Metanephros (tissue), 2 donors: ENCODE measurements at places on chromosomes 11 and 22. TPM values are rescaled to one million over a fixed set of nuclear protein-coding genes. Genes with fewer than 3 reads are reported as not detected.

Gene MOV10L1
- total RNA-seq = 0.99 TPM

Gene BTBD18
- total RNA-seq = not detected

Gene LDLRAD3
- 23.9 TPM for total RNA-seq

Gene SPDYC
- not detected for total RNA-seq

Gene MYO7A
- total RNA-seq = 4.4 TPM

Gene PRRG4
- total RNA-seq = 4.0 TPM

Gene KRTAP5-9
- total RNA-seq = 0.23 TPM

Gene OR8D4
- total RNA-seq = not detected

Gene OVOL1
- total RNA-seq = 15.0 TPM

Gene MRE11
- total RNA-seq = 22.6 TPM

Gene ZNF280B
- total RNA-seq = 2.0 TPM

Gene SMTNL1
- 9.8 TPM for total RNA-seq

Gene CPSF7
- total RNA-seq = 48.2 TPM

Gene UCP3
- total RNA-seq = 1.2 TPM

Gene CRYBB1
- 0.70 TPM for total RNA-seq

Gene PYGM
- total RNA-seq = 136 TPM

Gene TOP3B
- total RNA-seq = 39.1 TPM

Gene TCN2
- total RNA-seq = 39.7 TPM

Gene MAP6
- 4.7 TPM for total RNA-seq
